ENCODE measurements at places on chromosomes 1 and 21.

- no peak for DNase-seq
Observed at GRCh38 chr1:151312411-151312810, 14.8 kb downstream of the PI4KB start.

- no peak for DNase-seq
Observed at GRCh38 chr1:234069760-234070159, 165.3 kb downstream of the SLC35F3 start.

GRCh38 chr1:158679289-158679688 is 7.2 kb downstream of the SPTA1 start:
- DNase-seq = no peak

DNA sequence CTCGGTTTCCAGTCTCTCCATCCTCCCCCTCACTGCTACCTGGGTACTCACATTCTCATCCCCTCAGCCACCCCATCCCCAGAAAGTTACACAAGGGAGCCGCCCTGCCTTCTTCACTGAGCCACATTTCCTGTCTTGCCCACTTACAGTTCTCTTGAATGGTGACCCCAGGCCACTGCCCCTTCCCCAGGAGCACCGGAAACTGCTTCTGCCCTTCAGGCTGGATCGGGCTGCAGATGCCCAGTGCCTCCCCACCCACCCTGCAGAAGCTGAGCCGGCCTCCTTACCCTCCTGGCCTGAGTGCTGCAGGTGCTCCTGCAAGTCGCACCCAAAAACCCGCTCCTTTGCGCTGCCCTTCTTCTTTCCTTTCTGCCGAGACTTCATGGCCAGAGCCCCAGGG is 450 bp downstream of the ARHGAP30 start:
- DNase-seq = no peak
